ENCODE measurements at places on chromosomes 2 and 18. TPM values are rescaled to one million over a fixed set of nuclear protein-coding genes. Genes with fewer than 3 reads are reported as not detected.

CETN1 gene
- total RNA-seq, result not detected

GYPC gene
- total RNA-seq, result 30.1 TPM

TMBIM1 gene
- 256 TPM for total RNA-seq

ITGA4 gene
- total RNA-seq, result 7.4 TPM

GRCh38 chr18:1483385-1483784 is 578.7 kb downstream of the ADCYAP1 start:
- no peak for DNase-seq

GRCh38 chr2:241910604-241911520 is 41.3 kb downstream of the RTP5 start:
- DNase-seq, result no peak

GRCh38 chr2:152894051-152894450 is 175.6 kb downstream of the ARL6IP6 start:
- no peak for DNase-seq
